ENCODE measurements at places on chromosomes 12 and 14. TPM values are rescaled to one million over a fixed set of nuclear protein-coding genes. Genes with fewer than 3 reads are reported as not detected.

RD3L gene
- polyA plus RNA-seq, result not detected

OTX2 gene
- not detected for polyA plus RNA-seq

ADAM20 gene
- polyA plus RNA-seq, result 0.12 TPM

HVCN1 gene
- 4.4 TPM for polyA plus RNA-seq

LMBR1L gene
- polyA plus RNA-seq, result 50.3 TPM

C12orf54 gene
- polyA plus RNA-seq, result 0.72 TPM

CMTM5 gene
- polyA plus RNA-seq, result 1.6 TPM

GLIPR1L1 gene
- polyA plus RNA-seq, result not detected

TBC1D30 gene
- 2.3 TPM for polyA plus RNA-seq

EMP1 gene
- 111 TPM for polyA plus RNA-seq

FGD4 gene
- 21.0 TPM for polyA plus RNA-seq

KRT2 gene
- polyA plus RNA-seq, result 0.08 TPM

GNB3 gene
- 32.6 TPM for polyA plus RNA-seq

All from hindlimb muscle (tissue), 1 donor.